ENCODE measurements at places on chromosomes 4 and X.

DNA sequence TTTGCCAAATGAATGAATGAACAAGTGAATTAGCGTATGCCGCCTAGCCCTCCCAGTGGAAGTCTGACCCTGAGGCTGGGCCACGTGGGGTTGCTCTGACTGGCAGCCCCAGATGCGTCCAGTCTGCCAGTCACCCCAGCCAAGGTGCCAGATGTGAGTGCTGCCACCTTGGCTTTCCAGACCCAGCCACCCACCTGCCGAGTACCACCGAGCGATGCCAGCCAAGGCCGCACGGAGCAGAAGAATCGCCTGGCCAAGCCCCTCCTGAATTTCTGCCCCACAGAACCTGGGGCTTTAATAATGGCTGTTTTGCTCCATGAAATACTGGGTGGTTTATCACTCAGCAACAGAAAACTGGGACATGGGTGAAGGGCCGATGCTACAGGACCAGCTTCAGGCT, 59.3 kb downstream of the ADRA2C start:
- DNase-seq: no peak

DNA sequence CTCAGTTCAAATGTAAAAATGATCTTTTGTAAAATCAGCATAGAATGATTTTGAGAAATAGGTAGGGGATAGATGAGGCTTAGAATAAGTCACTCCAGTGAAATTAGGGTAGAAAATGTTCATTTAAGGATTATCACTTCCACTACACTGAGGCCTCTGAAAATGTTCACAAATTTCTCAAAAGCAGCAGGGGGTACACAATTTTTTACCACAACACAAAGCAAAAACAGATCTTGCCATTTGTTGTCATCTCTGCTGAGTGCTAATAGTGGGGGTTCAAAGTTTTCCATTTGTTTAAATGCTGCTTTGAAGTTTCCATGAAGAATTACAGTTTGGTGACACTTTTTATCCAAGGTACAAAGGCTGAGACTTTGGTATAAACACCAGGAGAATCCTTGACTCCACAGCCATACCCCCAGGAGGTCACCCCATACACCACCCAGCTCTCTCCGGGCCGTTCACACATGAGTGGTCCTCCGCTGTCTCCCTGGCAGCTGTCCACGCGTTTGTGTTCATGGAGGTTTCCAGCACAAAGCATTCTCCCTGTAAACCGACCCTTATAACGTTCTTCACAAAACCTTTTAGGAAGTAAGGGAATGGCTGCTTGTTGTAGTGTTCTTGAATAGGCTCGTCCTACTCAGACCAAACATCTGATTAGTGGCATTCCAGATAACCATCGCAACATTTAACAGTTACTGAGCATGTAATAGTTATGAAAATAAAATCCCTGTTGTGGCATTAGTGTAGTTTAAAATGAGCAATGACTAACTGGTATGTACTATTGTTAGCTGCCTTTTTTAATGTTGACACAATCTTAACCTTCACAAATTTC, 71.0 kb downstream of the PRSS12 start:
- DNase-seq: no peak

DNA sequence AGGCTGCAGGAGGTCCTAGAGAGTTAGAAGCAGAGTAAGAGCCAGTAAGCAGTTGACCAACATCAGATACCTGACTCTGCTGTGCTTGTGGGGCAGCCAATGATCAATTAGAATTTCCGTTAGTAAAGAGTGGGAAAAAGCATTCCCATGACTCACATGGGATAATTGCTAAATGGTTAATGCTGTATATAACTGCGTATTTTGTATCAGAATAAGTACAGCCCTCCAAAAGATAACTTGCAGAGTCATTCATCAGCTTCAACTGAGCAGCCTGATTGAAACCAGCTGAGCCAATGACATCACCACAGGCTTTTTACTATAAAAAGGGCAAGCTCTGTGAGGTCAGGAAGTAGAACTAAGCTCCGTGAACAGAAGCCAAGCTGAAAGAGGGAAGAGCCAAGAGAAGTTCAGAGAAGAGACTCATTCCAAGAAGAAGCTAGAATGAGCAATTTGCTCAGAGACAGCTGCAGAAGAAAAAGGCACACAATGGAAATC, 67.9 kb downstream of the PPP3CA start:
- DNase-seq: no peak

GRCh38 chr4:75892508-75892907, 9.7 kb downstream of the PPEF2 start:
- no peak for DNase-seq

GRCh38 chr4:86626066-86626465, 32.0 kb downstream of the PTPN13 start:
- no peak for DNase-seq

- DNase-seq: no peak
Observed at GRCh38 chr4:109945056-109945455, 32.4 kb downstream of the EGF start.

DNA sequence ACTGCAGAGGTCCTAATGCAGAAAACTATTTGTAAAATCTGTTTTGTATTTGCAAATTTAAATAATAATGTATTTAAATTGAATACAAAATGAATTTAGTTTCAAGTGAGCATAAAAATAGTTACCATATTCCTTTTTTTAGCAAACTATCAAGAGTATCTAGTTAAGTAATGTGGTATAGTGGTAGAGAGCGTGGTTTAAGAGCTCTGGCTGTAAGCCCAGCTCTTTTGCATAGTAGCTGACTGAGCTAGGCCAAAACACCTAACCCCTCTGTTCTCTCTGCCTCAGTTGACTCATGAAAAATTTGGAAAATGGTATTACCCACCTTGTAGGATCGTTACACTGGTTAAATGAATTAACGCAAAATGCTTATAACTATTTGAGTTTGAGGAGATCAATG, 18.1 kb upstream of the ADAD1 start:
- no peak for DNase-seq

- no peak for DNase-seq
Observed at GRCh38 chr4:48470137-48470536, 13.0 kb upstream of the SLC10A4 start.

DNA sequence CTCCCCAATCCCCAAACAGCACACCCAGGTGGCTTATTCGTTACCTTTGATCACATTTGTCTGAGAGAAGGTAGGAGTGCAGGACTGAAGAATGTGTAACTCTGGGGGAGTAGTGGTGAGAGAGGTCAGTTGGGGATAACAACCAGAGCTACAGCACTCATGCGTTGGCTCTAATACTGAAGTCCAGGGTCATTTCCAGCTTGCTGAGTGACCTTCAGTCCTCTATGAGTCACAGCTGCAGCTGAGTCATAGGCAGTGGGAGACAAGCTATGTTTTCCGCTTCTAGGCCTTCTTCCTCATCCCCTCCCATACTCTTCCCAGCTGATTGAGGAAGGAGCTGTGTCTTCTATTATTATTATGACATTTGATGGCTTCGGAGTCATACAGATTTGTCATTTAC, 31.6 kb upstream of the CT47C1 start:
- DNase-seq: no peak

- no peak for DNase-seq
Observed at GRCh38 chr4:1683261-1683735, 815 bp downstream of the FAM53A start.

GRCh38 chrX:120824021-120824420, 51.6 kb downstream of the CT47B1 start:
- no peak for DNase-seq

- no peak for DNase-seq
Observed at GRCh38 chr4:169062897-169063244, 52.8 kb upstream of the CBR4 start.

DNA sequence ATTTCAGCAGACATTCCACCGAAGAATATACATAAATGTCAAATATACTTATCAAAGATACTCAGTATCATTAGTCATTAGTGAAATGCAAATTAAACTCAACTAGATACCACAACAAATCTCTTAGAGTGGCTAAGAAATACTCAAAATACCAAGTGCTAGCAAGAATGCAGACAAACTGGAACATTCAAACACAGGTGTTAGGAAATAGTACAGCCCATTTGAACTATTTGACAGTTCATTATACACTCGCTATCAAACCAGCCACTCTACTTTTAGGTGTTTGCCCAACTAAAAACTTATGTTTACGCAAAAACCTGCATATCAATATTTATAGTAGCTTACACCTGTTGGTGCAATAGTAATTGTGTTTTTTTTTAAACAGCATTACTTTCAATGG, 8.8 kb downstream of the ADAM29 start:
- no peak for DNase-seq

- DNase-seq: no peak
Observed at GRCh38 chrX:110675886-110676285, 119.7 kb downstream of the CHRDL1 start.

DNA sequence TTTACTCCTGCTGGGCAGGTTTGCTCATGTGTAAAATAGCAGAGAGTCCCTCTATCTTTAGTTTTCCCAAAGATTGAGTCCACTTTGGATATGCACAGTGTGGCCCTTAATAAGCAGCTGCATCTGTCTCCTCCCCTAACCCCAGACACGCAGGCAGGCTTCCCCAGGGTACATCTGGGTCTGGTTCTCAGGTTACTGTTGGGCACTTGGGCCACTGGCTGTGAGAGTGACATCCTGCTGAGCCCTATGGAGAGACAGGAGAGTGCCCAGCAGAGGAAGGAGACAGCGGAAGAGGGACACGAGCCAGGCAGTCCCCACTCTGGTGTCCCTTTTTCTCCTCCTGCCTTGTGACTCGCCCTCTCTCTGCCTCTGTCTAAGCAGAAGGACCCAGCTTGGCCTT, 16.0 kb downstream of the XK start:
- no peak for DNase-seq

DNA sequence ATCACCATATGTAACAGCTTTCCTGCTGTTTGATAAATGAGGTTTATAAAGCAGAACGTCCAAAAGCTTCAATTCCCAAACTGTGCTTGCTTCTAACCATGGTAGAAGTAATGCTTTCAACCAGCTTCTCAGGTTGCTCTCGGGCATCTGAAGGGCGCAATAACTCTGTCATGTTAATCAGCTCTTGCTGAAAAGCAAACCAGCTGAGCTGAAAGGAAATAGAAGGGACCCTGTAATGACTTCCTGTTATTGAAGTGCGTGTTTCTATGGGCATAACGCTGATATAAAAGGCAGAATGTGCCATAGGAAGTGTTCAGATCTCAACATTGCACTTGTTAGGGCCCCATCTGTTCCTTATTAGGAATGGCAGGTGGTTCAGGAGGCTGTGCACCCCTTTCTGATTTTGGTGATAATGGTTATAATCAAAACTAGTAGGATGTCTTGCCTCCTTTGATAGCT, 21.2 kb downstream of the HERC3 start:
- no peak for DNase-seq

DNA sequence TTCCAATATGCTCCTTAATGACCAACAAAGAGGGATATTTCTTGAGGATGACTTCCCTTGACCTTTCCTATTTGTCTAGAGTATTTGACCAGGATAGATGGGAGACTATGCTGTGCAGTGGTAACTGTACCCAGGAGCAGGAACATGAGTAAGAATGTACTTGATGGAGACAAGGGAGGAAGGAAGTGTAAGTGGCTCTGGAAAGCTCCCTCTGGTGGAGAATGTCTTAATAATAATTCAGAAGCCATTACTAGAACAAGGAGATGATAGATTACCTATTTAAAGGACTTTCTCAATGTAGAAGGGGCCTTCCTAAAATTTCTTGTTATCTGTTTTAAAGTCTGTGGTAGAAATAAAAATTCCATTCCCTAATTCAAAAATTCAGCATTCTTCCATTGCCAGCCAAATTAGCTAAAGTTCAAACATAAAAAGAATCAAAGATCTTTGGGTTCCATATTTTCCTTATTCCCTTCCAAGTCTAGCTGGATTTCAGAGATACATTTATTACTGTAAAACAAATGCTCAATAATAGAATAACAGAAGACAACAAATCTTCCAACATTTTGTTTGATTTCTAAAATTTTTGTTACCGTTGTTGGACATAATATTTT, 83.8 kb downstream of the GRID2 start:
- no peak for DNase-seq

DNA sequence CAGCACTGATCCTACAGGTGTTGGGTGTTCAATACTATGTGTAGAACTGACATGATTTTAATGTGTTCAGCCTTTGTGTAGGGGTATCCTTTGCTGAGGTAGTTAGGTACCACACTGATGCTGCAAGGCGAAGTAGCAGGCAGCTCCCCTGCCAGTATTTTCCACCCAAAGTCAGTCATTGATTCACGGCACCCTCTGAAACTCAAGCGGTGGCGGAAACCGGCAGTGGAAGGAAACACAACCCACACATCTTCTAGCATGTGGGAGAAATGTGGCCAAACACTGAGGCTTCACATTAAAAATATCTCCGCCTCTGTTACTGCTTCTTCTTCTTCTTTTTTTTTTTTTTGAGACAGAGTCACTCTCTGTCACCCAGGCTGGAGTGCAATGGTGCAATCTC, 126.3 kb downstream of the AASDH start:
- DNase-seq: no peak

DNA sequence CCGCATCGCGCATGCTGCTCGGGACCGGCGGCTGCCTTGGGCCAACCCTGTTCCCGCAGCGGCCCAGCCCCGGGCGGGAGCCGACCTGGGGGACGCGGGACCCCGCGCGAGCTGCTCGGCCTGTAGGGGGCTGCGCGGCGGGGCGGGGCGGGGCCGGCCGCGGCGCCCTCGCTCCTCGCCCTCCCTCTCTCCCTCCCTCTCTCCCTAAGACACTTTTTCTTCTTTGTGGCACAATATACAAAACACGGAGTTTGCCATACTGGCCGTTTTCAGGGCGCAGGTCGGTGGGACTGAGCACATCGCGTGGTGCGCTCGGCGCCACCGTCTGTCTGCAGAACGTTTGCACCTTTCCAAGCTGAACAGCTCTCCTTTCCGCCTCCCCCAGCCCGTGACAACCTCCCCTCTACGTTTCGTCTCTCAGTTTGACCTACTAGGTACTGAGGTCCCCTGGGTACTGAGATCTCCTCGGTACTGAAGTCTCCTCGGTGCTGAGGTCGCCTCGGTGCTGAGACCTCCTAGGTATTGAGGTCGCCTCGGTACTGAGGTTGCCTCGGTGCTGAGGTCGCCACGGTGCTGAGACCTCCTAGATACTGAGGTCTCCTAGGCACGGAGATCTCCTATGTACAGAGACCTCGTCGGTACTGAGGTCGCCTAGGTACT, 261.1 kb upstream of the PLCXD1 start:
- DNase-seq: no peak

GRCh38 chrX:40877887-40878286, 142.5 kb upstream of the MED14 start:
- DNase-seq: no peak

GRCh38 chr4:151948351-151949016, 187.7 kb upstream of the GATB start:
- DNase-seq: no peak

DNA sequence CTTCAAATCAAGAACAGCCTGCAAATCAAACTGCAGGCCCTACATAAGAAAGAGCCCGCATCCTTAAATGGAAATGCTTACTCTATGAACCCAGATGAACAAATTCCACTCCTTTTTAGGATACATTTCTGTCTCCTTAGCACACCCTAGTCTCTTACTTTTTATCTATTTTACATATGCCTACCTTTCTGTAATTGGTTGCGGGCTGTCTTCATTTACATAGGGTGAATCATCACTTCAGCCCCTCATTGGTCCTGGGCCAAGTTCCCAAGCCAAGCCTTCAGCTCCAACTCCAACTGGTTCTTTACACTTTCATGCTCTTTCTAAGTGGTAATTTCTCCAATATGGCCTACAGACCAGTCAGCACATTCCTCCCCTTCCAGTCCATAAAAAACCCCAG, 219.3 kb downstream of the TRAM1L1 start:
- no peak for DNase-seq

GRCh38 chr4:2902126-2902525, 58.5 kb downstream of the ADD1 start:
- no peak for DNase-seq
